ENCODE measurements at places on chromosomes 6 and 20. TPM values are rescaled to one million over a fixed set of nuclear protein-coding genes. Genes with fewer than 3 reads are reported as not detected.
A peak's percentile ranks its signal among the peaks of the same experiment; 100 is the strongest.

BEND3 gene
- total RNA-seq: 2.0 TPM

DNA sequence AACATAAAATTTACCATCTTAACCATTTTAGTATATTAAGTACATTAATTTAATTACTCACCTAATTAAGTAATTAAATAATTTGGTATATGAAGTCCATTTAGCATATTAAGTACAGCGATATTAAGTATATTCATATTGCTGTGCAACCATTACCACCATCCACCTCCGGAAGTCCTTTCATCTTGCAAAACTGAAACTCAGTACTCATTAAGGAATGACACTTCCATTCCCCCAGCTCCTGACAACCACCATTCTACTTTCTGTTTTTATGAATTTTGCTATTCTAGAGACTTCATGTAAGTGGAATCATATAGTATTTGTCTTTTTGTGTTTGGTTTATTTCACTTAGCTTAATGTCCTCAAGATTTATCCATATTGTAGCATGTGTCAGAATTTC is 61.1 kb upstream of the GTSF1L start:
- H3K4me1 ChIP-seq: no peaks in the 10 kb centered on the region
- H3K36me3 ChIP-seq: no peaks in the 10 kb centered on the region
- no peak overlapping the region for H3K4me3 ChIP-seq
- H3K27ac ChIP-seq: no peak overlapping the region
- H3K27me3 ChIP-seq: peaks cover 5% of the 10 kb centered on the region
- no peak for DNase-seq

DNA sequence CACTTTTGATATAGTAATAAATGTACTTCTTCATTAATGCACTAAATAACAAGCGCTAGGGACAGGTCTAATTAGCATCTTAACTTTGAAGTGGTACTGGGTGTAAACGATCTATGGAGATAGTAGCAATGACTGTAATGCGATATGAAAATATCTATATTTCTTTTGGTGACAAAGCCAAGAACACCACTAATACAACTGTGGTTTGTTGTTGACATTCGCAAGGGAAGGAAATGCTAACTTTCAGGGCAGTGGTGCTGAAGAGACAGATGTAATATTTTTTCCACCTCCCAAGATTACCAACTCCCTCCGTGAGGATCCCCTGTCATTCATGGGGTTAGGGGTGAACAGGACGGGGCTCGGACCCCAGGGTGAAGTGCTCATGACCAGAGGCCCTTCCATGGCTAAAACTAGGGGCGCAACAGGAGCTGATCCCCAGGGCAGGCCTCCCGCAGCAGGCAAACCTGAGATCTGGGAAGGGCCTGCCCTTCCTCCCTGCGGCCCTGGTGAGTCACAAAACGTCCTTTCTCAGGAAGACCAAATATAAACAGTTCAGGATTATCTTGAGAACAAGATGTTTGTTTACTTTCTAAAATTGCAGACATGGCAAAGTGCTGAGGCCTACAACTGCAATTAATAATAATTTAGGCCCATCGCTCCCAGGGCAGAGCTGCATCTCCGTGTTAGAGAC is 65.0 kb upstream of the TOX2 start:
- peaks cover 18% of the 10 kb centered on the region for H3K4me1 ChIP-seq
- no peaks in the 10 kb centered on the region for H3K36me3 ChIP-seq
- no peak overlapping the region for H3K4me3 ChIP-seq

GRCh38 chr20:63258781-63259180 is 4.5 kb upstream of the NKAIN4 start:
- H3K27me3 ChIP-seq: peaks cover 25% of the 10 kb centered on the region
- no peak overlapping the region for H3K4me3 ChIP-seq
- H3K27ac ChIP-seq: no peak overlapping the region
- H3K4me1 ChIP-seq: peaks cover 3% of the 10 kb centered on the region
- no peaks in the 10 kb centered on the region for H3K36me3 ChIP-seq

OSER1 gene
- 27.7 TPM for total RNA-seq

ULBP1 gene
- total RNA-seq: 2.8 TPM

DNA sequence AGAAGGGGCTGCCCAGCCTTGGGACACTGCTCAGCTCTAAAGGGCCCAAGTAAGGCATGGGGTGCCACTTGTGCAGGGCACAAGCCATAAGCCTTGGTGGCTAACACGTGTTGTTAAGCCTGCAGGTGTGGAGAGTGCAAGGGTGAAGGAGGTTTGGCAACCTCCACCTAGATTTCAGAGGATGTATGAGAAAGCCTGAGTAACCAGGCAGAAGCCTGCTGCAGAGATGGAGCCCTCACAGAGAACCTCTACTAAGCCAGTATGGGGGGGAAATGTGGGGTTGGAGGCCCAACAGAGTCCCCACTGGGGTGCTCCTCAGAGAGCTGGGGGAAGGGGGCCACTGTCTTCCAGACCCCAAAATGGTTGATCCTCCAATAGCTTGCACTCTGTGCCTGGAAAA is 32.6 kb downstream of the SERINC1 start:
- peaks cover 69% of the 10 kb centered on the region for H3K36me3 ChIP-seq
- H3K4me1 ChIP-seq: no peaks in the 10 kb centered on the region
- H3K27me3 ChIP-seq: no peaks in the 10 kb centered on the region
- no peak overlapping the region for H3K4me3 ChIP-seq

- no peaks in the 10 kb centered on the region for H3K27me3 ChIP-seq
- H3K36me3 ChIP-seq: peaks cover 3% of the 10 kb centered on the region
- H3K4me1 ChIP-seq: peaks cover 86% of the 10 kb centered on the region
- no peak overlapping the region for H3K4me3 ChIP-seq
- DNase-seq: peak; percentile 94
- peak overlapping the region; percentile 94 for H3K27ac ChIP-seq
These were observed 114.7 kb upstream of the BACH2 start for GRCh38 chr6:90411292-90411781.

DNA sequence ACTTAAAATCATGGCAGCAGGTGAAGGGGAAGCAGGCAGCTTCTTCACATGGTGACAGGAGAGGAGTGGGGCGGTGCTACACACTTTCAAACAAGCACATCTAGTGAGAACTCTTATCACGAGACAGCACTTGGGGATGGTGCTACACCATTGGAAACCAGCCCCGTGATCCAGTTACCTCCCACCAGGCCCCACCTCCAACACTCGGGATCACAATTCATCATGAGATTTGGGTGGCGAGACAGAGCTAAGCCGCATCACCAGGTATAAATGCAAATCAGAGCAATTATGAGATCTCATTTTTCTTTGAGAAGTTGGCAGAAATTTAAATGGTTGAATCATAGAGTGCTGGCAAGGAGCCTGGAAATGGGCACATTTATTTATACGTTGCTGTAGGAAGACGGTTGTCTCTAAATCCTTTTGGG is 31.4 kb downstream of the IGF2R start:
- no peak overlapping the region for H3K4me3 ChIP-seq
- DNase-seq: no peak
- peaks cover 35% of the 10 kb centered on the region for H3K36me3 ChIP-seq
- no peak overlapping the region for H3K27ac ChIP-seq
- peaks cover 60% of the 10 kb centered on the region for H3K4me1 ChIP-seq
- no peaks in the 10 kb centered on the region for H3K27me3 ChIP-seq

DNA sequence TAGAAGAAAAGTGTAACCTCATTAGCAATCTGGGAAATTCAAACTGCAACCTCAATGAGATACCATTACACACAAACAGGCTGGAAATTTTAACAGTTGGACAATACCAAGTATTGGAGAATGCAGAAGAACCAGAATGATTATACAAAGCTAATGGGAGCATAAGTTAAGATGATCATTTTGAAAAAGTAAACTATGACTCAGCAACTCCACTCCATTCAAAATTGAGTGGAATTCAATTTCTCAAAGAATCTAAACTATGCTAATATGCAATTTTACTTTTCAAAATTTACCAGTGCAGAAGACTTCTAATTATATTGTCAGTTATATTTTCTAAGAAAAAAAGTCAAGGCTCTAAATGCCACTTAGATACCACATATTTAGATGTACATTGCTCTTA is 17.2 kb downstream of the GPLD1 start:
- H3K27ac ChIP-seq: no peak overlapping the region
- H3K4me1 ChIP-seq: no peaks in the 10 kb centered on the region
- H3K36me3 ChIP-seq: no peaks in the 10 kb centered on the region
- H3K27me3 ChIP-seq: no peaks in the 10 kb centered on the region
- no peak for DNase-seq
- H3K4me3 ChIP-seq: no peak overlapping the region
